ENCODE measurements at places on chromosomes 6 and 20.

- DNase-seq = no peak
Observed at GRCh38 chr20:43843965-43844660, 70.5 kb upstream of the TOX2 start.

DNA sequence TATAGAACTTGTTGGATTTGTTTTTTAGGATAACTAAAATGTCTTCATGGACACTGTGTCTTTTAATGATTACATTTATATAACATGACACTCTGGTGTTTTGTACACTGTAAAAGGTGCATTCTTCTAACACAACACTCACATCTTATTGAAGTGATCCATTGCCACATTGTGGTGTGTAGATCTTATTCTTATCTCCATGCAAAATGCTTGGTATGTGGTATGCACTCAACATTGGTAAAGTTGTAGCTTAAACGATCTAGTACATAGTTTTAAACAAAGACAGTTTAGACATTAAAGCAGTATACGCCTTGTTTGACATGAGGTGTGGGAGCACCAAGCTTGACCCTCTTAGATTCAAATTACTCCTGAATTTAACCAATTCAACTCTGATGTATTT, 84.7 kb downstream of the SASH1 start:
- DNase-seq = no peak

GRCh38 chr6:44256775-44257024, 628 bp downstream of the SLC35B2 start:
- no peak for DNase-seq

GRCh38 chr20:59955131-59955796, 3.0 kb upstream of the CDH26 start:
- peak; percentile 63 for DNase-seq

DNA sequence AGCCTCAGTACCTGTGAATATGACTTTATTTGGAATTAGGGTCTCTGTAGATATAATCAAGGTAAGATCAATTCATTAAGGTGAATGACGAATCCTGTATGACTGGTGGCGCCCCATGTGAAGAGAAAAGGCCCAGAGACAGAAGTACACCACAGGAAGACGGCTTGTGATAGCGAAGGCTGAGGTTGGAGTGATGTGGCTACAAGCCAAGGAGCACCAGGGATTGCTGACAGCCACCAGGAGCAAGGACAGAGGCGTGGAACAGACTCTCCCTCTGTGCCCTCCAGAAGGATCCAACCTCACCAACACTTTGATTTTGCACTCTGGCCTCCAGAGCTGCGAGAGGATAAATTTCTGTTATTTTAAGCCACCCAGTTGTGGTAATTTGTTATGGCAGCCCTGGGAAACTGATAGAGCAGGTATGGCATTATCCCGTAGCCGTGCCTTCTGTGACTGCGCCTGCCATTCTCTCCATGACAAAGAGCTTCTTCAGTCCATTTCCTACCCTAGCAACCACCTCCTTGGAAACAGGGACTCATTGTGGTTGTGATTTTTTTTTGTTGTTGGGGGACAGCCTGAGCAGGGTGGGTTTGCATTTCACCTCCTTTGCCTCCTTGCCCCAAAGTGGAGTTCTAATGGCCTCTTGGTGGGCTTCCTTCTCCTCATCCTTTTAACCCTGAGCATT, 29.6 kb downstream of the PTK7 start:
- no peak for DNase-seq

DNA sequence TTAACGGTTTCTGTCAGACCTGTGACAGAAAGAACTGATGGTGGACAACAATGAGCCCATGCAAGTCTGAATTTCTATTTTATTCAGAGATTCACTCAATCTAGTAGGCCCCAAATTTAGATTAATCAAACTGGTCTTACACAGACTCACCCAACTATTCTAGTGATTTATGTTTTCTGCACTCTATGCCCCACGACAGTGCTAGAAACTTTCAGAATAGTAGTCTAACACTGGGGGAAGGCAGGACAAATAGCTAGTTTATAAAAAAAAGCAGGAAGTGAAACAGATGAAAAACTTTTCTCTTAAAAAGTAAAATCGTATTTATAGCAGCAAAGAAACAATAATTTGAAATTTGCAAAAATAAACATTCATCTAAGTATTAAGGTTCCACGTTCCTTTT, 5.0 kb downstream of the TCP11 start:
- no peak for DNase-seq

GRCh38 chr20:25223179-25223661, 24.7 kb upstream of the PYGB start:
- peak; percentile 90 for DNase-seq

DNA sequence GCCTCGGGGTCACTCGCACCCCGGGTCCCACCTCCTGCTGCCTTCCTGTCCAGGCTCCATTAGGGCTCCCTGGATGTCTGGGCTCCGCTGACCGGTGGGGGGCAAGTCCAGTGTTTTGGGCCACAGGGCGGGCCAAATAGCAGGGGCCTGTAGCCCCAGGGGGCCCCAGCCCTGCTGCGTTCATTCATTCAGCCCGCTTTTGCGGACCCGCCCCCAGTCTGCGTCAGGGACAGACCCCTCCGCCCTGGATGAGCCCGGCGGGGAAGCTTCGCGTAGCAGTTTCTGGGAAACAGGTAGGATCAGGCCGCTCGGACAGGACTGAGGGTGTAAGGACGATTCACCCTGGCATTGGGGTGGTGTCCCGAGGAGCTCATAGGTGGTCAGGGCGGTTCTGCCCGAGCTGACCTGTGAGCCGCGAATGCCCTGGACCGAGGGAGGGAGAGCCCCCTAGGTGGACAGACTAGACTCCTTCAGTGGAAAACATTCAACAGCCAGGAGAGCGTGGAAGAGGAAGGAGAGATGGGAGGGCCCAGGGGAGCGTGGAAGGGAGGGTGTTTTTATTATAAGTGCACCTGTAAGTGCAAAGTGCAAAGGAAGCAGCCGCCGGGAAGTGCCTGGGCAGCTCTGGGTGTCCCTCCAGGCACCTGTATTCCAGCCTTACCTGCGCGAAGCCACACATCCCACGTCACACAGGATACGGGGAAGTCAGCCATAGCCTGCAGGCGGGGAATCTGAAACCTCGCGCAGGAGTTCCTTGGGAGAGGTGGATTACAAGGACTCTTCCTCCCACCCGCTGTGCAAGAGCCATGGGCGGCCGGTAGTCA, 662 bp downstream of the ENTPD6 start:
- no peak for DNase-seq

DNA sequence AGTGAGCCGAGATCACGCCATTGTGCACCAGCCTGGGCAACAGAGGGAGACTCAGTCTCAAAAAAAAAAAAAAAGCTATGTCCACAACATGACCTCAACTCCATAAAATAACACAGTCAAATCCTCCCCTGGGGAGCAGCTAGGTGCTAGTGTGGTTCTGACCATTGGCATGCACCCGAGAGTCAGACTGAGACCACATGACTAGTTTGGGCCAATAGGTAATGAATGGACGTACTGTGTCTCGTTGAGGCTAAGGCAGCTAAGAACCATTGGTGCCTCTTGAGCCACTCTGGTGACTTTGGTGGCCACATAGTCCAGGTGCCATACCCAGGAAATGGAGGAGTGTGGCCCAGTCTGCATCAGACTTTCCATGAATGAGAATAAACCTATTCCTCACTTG, 40.3 kb downstream of the ATP9A start:
- DNase-seq = no peak

GRCh38 chr6:162882801-162883481, 155.2 kb downstream of the PACRG start:
- peak; percentile 18 for DNase-seq

- no peak for DNase-seq
Observed at GRCh38 chr20:13098720-13099355, 90.1 kb downstream of the SPTLC3 start.

GRCh38 chr6:7691675-7692452, 34.0 kb upstream of the BMP6 start:
- DNase-seq = no peak

DNA sequence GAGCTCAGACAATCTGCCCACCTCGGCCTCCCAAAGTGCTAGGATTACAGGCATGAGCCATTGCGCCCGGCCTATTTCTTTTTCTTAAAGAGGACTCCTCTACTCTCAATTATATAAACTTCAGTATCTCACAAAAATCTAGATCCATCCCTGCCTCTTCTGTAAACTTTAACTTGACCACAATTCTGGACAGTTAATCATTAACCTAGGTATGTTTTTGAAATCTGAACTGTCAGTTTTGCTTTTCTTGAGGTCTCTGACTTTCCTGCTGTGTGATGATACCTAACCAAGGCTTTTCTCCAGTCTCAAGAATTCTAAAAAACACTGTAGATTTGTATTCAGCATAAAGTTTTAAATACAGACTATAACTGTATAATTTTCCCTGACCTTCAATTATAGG, 388.2 kb upstream of the SYNCRIP start:
- no peak for DNase-seq

DNA sequence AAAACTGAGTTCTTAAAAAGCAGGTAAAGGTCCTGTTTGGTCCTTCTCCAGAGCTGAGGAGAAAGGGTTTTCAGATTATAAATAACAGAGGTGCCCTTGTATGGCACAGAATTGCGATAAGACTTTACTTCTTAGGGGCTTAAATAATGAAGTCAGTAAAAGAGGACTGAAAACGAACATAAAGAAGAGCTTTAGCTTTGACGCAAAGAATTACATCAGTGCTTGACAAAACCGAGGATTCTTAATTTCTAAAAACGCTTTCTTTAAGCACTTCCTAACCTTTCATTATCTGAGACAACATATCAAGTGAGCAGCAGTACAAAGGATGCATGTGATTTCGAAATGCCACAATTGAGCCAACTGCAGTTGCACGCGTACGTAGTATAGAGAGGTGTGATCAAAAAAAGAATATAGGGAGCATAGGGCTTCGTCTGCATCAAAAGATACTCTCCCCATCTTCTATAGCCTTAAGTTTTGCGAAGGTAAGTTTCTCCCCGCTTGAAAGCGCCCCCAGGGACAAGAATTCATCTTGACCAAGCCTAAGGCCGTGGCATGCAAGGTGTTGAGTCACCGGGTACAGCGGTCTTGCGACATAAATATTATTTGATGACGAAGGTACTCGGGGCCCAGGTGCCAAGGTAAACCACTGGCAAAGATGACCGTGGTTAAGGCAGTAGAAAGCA, 778 bp upstream of the LOC128125822 start:
- peak; percentile 72 for DNase-seq

GRCh38 chr20:7352165-7352564, 584.7 kb downstream of the BMP2 start:
- DNase-seq = no peak

DNA sequence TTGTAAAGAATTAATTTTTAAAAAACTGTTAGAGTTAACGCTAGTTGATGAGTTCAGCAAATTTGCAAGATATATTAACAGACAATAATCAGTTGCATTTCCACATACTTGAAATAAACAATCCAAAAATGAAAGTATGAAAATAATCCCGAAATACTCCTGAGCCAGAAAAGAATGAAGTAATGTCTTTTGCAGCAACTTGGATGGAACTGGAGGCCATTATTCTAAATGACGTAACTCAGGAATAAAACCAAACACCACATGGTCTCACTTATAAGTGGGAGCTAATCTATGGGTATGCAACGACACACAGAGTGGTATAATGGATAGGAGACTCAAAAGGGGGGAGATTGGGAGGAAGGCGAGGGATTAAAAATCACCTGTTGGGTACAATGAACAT, 872.9 kb upstream of the GJE1 start:
- DNase-seq = no peak

GRCh38 chr6:21595285-21596144, 2.0 kb downstream of the SOX4 start:
- peak; percentile 58 for DNase-seq

DNA sequence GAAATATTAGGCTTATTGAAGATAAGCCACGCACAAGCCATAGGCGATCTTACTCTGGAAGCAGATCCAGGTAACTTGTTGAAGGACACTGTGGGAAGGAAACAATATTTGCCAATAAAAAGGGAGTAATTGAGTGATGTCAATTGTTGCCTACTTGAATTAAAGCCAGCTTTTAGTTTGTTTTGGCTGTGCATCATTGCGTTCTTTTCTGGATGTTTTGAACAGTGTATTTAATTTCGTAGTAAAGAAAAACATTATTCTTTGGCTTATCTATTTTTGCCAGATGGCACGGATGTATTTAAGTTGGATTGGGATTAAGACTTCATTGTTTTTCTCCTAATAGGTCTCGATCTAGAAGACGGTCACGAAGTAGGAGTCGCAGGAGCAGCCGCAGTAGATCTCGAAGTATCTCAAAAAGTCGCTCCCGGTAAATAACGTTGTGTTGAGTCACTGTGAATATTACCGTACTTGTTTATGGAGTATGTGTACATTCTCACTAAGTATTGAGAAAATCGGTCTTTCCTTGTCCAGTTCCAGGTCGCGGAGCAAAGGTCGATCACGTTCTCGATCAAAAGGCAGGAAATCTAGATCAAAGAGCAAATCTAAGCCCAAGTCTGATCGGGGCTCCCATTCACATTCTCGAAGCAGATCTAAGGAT, 2.6 kb downstream of the SRSF6 start:
- DNase-seq = no peak

DNA sequence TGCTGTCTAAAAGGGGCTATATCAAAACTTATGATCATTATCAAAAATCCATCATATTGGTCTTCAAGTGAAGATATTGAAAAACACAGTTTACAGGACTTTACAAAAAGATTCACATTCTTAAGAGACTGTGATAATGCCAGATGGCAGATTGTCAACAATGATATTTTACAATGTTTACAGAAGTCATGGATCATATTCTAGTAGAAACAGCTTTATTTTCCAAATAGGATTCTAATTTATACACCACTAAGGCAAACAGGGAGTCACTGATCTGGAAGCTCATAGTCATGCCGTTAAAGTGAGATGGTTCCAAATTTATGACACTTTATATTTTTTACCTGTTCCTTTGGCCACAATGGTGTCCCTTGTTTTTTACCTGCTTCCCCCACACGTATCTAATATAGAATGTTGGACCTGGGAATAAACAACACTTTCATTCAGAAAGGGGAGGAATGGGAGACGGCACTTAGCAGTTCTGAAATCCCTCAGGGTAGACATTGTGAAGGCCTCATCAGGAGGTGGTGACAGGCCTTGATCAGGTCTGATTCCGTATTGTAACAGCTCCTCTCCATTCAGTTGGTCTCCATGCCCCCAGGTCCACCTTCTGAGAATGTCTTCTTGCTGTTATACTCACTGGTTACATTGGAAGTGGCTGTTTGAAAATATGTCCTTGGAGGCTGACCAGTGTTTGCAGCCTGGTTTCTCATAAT, 228.6 kb downstream of the ADGB start:
- DNase-seq = no peak

- DNase-seq = no peak
Observed at GRCh38 chr6:93787841-93788240, 368.5 kb upstream of the EPHA7 start.

DNA sequence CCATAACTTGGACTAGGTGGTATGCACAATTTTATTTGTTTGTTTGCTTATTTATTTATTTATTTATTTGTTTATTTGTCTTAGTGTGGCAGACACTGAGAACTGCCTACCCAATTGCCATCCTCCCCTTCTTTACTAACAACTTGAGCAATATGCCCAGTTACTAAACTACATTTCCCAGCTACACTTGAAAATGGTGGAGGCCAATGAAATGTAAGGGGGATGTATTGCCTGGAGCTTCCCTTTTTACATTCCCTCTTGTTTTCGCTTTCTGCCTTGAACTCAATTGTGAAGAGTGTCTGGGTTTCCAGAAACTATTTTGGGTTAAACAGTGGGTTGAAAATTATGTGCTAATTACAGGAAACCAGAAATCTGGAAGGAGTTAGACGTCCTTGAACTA, 152.7 kb upstream of the FKBP1C start:
- peak; percentile 59 for DNase-seq
